ENCODE measurements at places on chromosomes 4 and X.

DNA sequence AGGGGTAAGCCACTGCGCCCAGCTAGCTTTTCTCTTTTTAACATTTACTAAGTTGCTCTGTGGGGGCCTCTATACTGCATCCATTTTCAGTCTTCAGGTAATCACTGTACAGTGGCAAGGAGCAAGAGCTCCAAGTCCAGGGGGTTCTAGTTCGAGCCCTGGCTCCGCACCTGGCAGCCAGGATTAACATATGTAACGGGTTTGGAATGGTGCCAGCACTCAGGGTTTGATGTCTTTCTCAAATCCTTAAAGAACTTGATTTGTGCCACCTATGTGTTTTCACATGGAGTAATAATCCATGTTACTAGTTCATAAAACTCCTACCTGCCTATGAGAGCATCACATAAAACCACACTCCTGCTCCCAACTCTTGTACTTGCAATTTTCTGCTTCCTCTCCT, 4.5 kb downstream of the GRPEL1 start:
- no peak for DNase-seq

DNA sequence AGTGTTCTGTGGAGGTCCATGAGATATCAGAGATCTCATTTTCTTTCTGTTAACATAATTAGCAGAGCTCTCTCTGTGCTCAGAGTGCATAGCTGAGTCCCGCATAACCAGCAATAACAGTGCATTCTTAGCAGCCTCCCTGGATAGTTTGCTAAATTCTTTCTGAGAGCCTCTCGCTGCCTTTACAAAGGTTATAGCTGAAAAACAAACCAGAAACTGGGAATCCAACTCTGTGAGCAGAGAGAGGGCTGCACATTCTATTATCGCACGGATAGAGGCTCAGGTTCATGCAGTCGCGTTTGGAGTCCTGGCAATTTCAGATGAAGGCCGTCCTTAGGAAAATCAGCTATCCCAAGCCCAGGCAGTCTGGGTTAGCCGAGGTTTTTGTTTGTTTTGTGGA, 1.2 kb downstream of the ENPP6 start:
- DNase-seq, result no peak

DNA sequence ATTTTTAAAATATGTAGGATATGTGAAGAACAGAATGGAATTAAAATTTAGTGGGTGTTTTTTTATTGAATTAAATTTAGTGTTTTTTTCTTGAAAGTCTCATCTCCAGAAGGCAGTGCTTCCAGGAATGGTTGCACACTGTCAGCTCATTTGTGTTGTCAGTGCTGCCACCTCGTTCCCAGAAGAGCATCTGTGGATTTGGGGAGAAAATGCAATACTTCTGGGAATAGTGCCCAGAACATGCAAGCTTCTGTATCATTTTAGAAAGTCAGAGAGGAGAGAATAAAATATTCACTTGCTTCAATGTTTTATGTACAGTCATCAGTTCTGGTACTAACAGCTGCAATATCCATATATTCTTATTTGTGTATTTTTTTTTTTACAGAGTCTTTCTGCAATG, 608.8 kb downstream of the PCDH7 start:
- DNase-seq, result no peak

GRCh38 chr4:73741031-73741749, 821 bp downstream of the CXCL8 start:
- DNase-seq, result no peak

- DNase-seq, result no peak
Observed at GRCh38 chr4:159158083-159158617, 55.3 kb downstream of the RAPGEF2 start.

DNA sequence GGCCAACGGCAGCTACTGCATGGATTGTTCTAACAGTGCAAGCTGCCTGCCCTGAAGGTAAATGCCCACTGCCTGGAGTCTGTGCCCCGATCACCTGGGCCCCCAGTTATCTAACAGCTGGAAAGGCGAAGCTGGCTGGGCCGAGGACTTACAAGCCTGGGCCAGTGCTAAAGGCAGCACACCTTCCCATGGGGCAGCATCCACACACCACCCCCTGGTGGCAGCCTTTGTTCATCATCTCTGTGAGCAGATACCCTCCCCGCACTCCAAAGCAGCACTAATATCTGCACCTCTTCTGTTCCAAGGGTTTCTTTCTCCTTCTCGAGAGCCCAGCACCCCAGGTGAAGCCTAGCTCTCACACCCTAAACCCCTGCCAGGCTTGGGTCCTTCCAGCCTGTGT, 7.6 kb downstream of the SLC2A9 start:
- peak; percentile 55 for DNase-seq

GRCh38 chr4:123696687-123697086, 300.1 kb downstream of the SPRY1 start:
- DNase-seq, result no peak

GRCh38 chr4:78386679-78387078, 164.9 kb upstream of the ANXA3 start:
- DNase-seq, result no peak

- DNase-seq, result no peak
Observed at GRCh38 chr4:119209077-119209476, 3.4 kb upstream of the USP53 start.

- no peak for DNase-seq
Observed at GRCh38 chr4:88693792-88694191, 3.8 kb downstream of the NAP1L5 start.

- DNase-seq, result no peak
Observed at GRCh38 chrX:21398426-21398825, 24.2 kb downstream of the CNKSR2 start.

- DNase-seq, result no peak
Observed at GRCh38 chrX:72479324-72480274, 93.0 kb downstream of the HDAC8 start.

DNA sequence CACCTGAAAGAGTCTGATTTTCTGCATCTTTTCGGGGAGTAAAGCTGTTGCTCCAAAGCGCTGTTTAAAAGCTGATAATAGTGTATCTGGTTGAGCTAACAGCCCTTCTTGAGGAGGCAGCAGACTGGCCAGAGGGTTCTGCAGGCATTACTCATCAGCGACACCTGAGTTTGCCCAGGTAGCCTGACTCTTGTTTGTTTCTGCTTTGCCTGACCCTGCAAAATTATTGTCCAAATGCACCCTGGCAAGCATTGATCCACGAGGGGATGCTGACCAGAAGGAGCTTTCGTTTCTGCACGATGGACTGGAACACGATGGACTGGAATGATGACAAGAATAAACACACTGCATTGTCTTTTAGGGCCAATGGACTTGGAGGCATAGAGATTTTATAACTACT, 6.2 kb downstream of the CD99 start:
- DNase-seq, result no peak

DNA sequence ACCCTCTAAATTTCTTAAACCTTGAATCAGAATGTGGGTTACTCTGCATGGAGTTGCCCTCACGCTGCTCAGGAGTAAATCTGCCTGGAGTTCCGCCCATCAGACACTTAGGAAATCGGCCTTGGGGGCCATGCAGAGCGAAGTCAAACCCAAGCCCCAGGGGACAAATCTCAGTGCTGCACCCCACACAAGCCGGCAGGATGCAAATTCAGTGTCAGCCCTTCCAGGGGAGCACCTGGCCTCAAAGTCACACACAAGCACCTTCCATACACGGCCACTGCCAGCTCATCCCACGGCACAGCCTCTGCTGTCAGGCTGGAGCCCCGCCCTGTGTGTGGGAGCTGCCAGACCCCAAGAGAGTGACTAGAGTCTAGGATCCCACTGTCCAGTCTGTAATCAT, 27.4 kb downstream of the RNF212 start:
- no peak for DNase-seq

- no peak for DNase-seq
Observed at GRCh38 chrX:93428497-93428896, 244.9 kb downstream of the NAP1L3 start.

- no peak for DNase-seq
Observed at GRCh38 chr4:27194599-27195176, 334.0 kb downstream of the STIM2 start.

- no peak for DNase-seq
Observed at GRCh38 chrX:150577174-150577573, 8.8 kb downstream of the MTM1 start.

- DNase-seq, result no peak
Observed at GRCh38 chr4:25107827-25108516, 52.3 kb downstream of the SEPSECS start.

DNA sequence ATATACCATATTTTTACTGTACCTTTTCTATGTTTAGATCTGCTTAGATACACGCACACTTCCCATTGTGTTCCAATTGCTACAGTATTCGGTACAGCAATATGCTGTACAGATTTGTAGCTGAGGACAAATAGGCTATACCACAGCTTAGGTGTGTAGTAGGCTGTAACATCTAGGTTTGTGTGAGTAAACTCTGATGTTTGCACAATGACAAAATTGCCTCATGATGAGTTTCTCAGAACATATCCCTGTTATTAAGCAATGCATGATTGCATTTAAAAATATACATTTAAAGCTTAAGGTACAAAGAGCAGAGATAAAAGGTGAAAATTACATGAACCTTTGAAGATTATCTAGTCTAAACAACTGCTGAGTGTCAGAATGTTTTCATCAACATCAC, 181.7 kb downstream of the ADGRA3 start:
- DNase-seq, result no peak

GRCh38 chr4:173139561-173139960, 29.1 kb upstream of the GALNT7 start:
- no peak for DNase-seq

- no peak for DNase-seq
Observed at GRCh38 chr4:68176500-68176899, 46.8 kb upstream of the TMPRSS11F start.

- no peak for DNase-seq
Observed at GRCh38 chr4:33924239-33924638, 2320.1 kb downstream of the ARAP2 start.

GRCh38 chr4:78058591-78059523, 1.7 kb downstream of the FRAS1 start:
- peak; percentile 35 for DNase-seq

DNA sequence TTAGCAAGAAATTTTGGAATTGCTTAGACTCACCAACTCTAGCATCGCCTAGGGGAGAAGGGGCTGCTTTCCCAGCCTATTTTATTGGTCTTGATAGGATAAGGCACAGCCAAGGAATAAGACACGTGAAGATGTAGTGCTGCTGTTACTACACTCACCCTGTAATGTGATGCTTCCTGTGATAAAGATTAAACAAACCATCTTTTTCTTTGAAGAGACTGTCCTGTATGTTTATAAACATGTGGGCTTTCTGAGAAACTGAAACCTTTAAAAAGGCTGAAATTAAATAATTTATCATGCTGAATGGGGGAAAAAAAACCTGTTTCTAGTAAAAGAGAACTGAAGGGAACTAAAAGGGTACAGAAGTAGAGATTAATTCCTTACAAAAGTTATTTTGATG, 13.2 kb downstream of the TAPT1 start:
- DNase-seq, result no peak

DNA sequence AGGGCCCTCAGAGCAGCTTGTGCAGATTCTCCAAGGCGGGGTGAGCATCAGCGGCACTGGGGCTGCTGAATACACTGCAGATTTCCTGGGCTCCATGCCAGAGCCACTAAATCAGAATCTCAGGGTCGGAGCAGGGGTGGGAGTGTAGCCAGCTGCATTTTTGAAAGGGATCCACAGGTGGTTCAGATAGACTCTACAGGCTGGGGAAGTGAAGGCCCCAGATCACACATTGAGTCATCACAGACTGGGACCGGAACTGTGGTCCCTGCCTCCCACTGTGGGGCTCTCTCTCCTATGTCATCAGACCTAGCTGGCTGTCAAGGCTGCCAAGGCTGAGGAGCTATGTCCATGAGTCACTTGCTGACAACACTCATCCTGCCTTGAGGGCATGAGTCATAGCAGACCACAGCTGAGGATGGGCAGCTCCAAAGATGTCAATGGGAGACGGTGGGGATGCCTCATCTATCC, 162.3 kb upstream of the MAMLD1 start:
- DNase-seq, result no peak

GRCh38 chr4:99755223-99755944, 61.2 kb upstream of the DAPP1 start:
- no peak for DNase-seq

DNA sequence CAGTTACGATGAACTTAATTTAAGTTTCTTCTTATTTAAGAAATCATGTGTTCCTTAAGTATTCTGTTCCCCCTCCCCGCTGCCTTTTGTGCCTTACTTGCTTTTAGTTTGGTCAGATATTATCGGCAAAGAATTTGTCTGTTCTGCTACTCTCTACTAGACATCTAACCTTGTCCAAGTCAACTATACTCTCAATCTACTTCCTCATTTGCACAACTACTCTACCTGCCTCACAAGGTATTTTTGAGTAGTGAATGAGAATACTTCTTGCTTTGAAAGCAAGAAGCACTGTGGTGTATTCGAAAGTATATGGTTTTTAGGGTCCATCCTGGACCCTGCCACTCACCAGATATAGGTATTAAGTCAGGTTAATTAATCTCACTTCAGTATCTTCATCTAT, 8.0 kb upstream of the KLHL5 start:
- DNase-seq, result no peak

- DNase-seq, result no peak
Observed at GRCh38 chrX:19162851-19163250, 40.6 kb upstream of the ADGRG2 start.
